ENCODE measurements at places on chromosomes 7 and 10. TPM values are rescaled to one million over a fixed set of nuclear protein-coding genes. Genes with fewer than 3 reads are reported as not detected.

The NODAL gene
- not detected for total RNA-seq

The HECW1 gene
- total RNA-seq = not detected

The CLDN12 gene
- total RNA-seq = 7.2 TPM

The SFTPD gene
- total RNA-seq = not detected

The PRPS1L1 gene
- not detected for total RNA-seq

The BHLHA15 gene
- 2.0 TPM for total RNA-seq

The FXYD4 gene
- not detected for total RNA-seq

The TAC1 gene
- total RNA-seq = 0.78 TPM

The NKX2-3 gene
- total RNA-seq = not detected

The GDF2 gene
- total RNA-seq = not detected

- H3K36me3 ChIP-seq = peaks cover 17% of the 10 kb centered on the region
- H3K4me1 ChIP-seq = peaks cover 20% of the 10 kb centered on the region
- no peaks in the 10 kb centered on the region for H3K27me3 ChIP-seq
- H3K27ac ChIP-seq = no peak overlapping the region
- no peak overlapping the region for H3K4me3 ChIP-seq
These were observed 34.3 kb upstream of the PHF14 start for GRCh38 chr7:10939237-10939910.

DNA sequence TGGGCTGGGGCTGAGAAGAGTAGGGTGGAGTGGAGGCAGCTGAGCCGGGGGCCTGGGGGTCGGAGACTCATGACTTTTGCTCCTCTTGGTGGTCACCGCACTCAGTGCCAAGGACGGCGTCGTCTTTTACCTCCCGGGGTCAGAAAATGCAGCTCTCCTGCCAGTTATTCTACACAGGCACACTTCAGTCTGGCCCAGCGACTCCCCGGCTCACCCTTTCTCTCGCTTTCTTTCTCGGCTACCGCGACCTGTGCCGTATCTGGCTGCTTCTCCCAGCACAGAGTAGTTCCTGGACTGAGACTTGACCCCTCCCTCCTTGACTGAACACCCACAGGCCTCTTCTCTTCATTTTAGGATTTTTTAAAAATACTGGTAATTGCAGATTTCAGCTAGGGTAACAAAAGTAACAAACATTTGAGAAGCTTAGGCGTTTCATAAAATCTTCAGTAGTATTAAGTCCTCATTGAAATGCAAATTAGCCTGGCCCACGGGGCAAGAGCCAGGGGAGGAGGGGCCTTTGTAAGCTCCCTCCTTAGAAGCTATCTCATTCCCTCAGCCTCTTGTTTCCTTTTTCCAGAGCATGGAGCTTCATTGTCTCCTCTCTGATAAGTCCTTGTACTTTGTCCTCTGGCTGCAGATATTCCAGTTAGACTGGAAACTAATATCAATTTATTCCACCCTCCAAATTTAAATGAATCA is 1.1 kb upstream of the PRLHR start:
- no peak for DNase-seq
- peaks cover 4% of the 10 kb centered on the region for H3K36me3 ChIP-seq
- no peak overlapping the region for H3K27ac ChIP-seq
- peaks cover 53% of the 10 kb centered on the region for H3K27me3 ChIP-seq

GRCh38 chr10:13593535-13593934 is 6.8 kb downstream of the PRPF18 start:
- peaks cover 12% of the 10 kb centered on the region for H3K4me1 ChIP-seq
- H3K4me3 ChIP-seq = no peak overlapping the region
- no peak overlapping the region for H3K27ac ChIP-seq
- no peaks in the 10 kb centered on the region for H3K27me3 ChIP-seq

GRCh38 chr10:49397036-49397999 is 1.4 kb upstream of the DRGX start:
- H3K4me3 ChIP-seq = no peak overlapping the region
- no peak overlapping the region for H3K27ac ChIP-seq
- peaks cover 87% of the 10 kb centered on the region for H3K27me3 ChIP-seq
- no peaks in the 10 kb centered on the region for H3K36me3 ChIP-seq
- peaks cover 5% of the 10 kb centered on the region for H3K4me1 ChIP-seq

- no peak overlapping the region for H3K27ac ChIP-seq
- no peak overlapping the region for H3K4me3 ChIP-seq
- peak; percentile 60 for DNase-seq
These were observed 10.4 kb upstream of the CLCN1 start for GRCh38 chr7:143305423-143306070.

GRCh38 chr10:12041766-12042408 is 722 bp downstream of the UPF2 start:
- peaks cover 29% of the 10 kb centered on the region for H3K4me1 ChIP-seq
- no peaks in the 10 kb centered on the region for H3K27me3 ChIP-seq
- peak overlapping the region; percentile 100 for H3K27ac ChIP-seq
- peak; percentile 35 for DNase-seq

DNA sequence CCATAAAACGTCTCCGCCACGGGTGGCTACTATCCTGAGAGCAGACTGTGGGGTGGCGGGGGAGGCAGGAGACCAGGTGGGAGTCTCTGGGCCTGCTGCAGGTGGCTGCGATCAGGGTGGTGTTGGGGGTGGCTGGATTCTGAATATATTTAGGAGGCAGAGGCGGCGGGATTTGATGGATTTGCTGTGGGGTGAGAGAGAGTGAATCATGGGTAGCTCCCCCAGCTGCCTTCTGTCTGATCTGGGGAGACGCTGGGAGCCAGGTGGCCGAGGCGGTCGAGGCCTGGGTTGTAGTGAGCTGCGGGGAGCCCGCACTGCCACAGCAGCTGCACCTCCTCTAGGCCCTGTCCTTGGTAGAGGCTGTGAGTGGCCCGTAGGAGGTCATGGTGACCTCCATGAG is 48.2 kb upstream of the PFKFB3 start:
- peaks cover 26% of the 10 kb centered on the region for H3K4me1 ChIP-seq
- H3K27me3 ChIP-seq = no peaks in the 10 kb centered on the region
- peaks cover 13% of the 10 kb centered on the region for H3K36me3 ChIP-seq
- DNase-seq = no peak

DNA sequence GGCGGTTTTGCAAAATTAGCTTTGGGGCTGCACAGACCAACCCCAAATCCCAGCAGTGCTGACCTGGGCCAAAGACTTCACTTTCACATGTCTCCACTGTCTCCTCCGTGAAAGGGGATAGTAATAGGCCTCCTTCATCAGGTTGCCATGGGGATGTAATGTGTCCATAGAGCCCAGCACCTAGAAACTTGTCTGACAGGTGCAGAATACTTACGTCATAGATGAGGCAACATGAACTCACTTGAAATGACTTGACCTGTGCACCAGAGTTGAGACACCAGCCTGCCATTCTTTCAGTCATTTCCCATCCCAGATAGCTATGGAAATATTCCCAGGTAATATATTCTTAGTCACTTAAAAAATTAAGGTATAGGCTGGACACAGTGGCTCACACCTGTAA is 94.2 kb downstream of the INSYN2A start:
- DNase-seq = no peak
- H3K27ac ChIP-seq = no peak overlapping the region
- H3K36me3 ChIP-seq = no peaks in the 10 kb centered on the region
- no peak overlapping the region for H3K4me3 ChIP-seq

DNA sequence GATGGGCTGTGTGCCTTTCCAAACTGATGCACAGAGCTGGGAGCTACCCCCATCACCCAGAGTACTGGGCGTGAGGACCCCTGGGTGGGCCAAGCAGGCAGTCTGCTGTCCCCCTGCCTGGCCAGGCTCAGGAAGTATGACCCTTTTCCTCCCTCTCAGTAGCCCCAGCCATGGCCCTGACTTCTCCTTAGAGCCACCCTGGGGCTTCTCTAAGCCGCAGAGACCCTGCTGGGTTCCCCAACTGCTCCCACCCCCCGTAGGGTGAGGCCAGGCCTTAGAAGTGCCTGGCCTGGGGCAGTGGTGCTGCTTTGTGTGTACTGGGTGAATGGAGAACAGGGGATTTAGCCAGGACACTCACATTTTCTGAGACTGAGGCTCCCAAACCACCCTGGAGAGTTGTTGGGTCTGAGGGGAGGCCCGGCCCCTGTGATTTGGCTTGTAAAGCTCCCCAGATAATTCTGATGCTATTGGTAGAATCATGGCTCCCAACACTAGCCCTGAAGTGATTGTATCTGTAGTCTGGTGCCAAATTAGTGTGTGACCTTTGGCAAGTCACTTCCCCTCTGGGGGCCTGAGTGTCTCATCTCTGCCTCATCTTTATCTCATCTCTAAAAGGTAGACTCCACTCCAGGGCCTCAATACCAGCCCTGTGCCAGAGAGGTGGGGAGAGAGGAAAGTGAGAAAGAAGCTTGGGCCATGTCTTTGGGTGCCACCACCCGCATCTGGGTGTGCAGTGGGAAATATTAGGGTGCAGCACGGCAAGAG is 99.7 kb upstream of the PPIF start:
- peak overlapping the region; percentile 70 for H3K4me3 ChIP-seq
- H3K27ac ChIP-seq = peak overlapping the region; percentile 73
- no peaks in the 10 kb centered on the region for H3K27me3 ChIP-seq
- H3K4me1 ChIP-seq = peaks cover 59% of the 10 kb centered on the region
- peaks cover 13% of the 10 kb centered on the region for H3K36me3 ChIP-seq

DNA sequence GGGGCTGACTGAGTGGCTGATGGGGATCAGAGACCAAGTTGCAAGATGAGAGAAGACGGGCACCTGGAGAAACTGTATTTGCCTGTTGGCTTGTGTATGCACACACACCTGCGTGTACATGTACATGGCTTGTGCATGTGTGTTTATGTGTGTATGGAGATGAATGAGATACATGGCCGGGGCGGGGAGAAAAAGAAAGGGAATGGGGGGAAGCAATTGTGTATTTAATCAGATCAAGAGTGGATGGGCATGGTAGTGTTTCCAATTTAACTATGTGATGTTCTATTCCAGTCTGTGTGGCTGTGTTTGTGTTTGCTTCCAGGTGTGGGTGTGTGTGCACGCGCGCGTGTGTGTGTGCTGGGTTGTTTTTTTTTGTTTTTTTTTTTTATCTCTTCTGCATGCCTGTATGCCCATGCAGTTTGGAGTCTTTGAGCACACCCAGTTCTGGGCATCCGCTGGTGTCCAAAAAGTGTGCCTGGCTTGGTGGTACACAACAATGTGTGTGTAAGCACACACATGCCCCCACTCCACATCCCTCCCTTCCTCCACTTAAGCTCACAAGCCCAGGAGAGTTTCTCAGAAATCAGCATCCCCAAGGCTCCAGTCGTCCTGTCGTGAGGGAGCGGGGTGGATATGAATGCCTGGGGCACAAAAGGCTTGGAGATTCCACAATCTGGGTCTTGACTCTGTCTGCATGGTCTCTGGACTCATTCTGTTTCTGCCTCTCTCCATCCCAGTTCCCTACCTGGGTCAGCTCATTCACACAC is 2.5 kb upstream of the VGF start:
- no peak for DNase-seq
- no peak overlapping the region for H3K27ac ChIP-seq
- peaks cover 2% of the 10 kb centered on the region for H3K36me3 ChIP-seq
- peaks cover 57% of the 10 kb centered on the region for H3K4me1 ChIP-seq
- H3K27me3 ChIP-seq = peaks cover 85% of the 10 kb centered on the region

- DNase-seq = no peak
- no peak overlapping the region for H3K4me3 ChIP-seq
- H3K36me3 ChIP-seq = no peaks in the 10 kb centered on the region
These were observed 541.5 kb upstream of the ZWINT start for GRCh38 chr10:56902554-56902953.

DNA sequence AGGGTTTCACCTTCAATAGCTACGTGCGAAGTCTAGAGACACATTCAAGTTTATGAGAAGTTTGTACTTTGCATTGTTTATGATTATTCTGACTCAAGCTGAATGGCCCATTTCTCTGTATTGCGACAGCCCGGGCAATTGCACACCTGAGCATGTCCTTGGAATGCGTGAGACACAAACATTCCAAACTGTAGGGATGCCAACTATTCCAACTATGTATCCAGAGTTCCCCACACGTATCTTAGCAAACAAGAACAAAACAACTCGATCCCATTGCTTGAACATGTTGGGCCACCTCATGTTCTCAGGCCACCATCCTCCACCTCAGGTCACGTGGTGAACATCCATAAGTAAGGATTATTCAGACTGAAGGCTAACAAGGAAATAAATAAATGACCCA is 51.4 kb upstream of the EGFR start:
- no peak overlapping the region for H3K27ac ChIP-seq
- no peak for DNase-seq
- no peak overlapping the region for H3K4me3 ChIP-seq
- H3K36me3 ChIP-seq = no peaks in the 10 kb centered on the region
- peaks cover 3% of the 10 kb centered on the region for H3K27me3 ChIP-seq
- H3K4me1 ChIP-seq = no peaks in the 10 kb centered on the region

- no peaks in the 10 kb centered on the region for H3K27me3 ChIP-seq
- no peak for DNase-seq
- peaks cover 37% of the 10 kb centered on the region for H3K4me1 ChIP-seq
- peaks cover 9% of the 10 kb centered on the region for H3K36me3 ChIP-seq
- peak overlapping the region; percentile 44 for H3K27ac ChIP-seq
These were observed 846 bp upstream of the LFNG start for GRCh38 chr7:2518737-2519118.

GRCh38 chr10:103578782-103579382 is 85.4 kb downstream of the NEURL1 start:
- H3K27me3 ChIP-seq = no peaks in the 10 kb centered on the region
- peaks cover 2% of the 10 kb centered on the region for H3K4me1 ChIP-seq
- DNase-seq = no peak
- no peaks in the 10 kb centered on the region for H3K36me3 ChIP-seq
- no peak overlapping the region for H3K4me3 ChIP-seq
- no peak overlapping the region for H3K27ac ChIP-seq

DNA sequence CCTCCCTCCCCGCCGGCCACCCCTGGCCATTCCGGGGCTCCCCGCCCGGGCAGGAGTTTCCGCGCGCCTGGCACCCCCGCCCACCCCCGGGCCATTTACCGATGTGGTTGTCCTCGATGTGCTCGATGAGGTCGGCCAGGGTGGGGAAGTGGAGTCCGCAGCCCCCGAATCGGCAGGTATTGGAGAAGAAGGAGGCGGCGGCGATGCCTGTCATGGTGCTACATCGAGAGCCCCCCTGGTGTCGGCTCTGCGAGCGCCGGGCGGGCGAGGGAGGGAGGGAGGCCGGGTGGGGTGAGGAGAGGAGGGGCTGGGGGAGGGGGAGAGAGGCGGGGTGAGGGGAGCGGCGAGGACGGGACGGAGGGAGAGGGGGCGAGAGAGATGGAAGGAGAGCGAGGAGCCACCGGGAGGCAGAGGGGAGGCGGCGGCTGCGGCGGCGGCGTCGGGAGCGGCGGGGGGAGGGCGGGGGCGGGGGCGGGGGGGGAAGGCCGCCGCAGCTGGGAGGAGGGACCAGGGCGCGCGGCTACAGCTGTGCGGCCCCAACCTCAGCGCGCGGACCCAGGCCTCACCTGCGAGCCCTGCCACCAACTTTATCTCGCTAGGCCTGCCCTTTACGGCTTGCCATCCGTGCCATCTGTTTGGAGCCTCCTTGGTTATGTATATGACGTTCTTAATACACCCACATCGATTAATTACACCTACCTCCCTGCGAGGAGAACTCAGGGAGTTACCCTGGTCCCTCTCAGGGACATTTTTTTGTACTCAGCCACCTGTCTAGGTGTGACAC is at the start of gene JAZF1:
Gene JAZF1 (minus strand): TSS at position 432 of the 784 bp plus-strand sequence.
- peaks cover 10% of the 10 kb centered on the region for H3K27me3 ChIP-seq
- peak within 1 kb of the TSS; percentile 78 for H3K4me3 ChIP-seq
- H3K27ac ChIP-seq = peak within 1 kb of the TSS; percentile 71
- H3K4me1 ChIP-seq = peaks cover 27% of the 10 kb centered on the region
- peaks cover 1% of the 10 kb centered on the region for H3K36me3 ChIP-seq

Data from activated naive CD8-positive, alpha-beta T cell treated with anti-CD3 and anti-CD28 coated beads for 36 hours (primary cell).